Melanocyte of skin (primary cell): ENCODE measurements at places on chromosomes 2 and 18. TPM values are rescaled to one million over a fixed set of nuclear protein-coding genes. Genes with fewer than 3 reads are reported as not detected.

Gene PCARE
- under 0.01 TPM in 1 of 2 replicates, not detected in the other for total RNA-seq

Gene C1D
- 34.4 and 36.6 TPM in 2 replicates for total RNA-seq

Gene ITPRIPL1
- total RNA-seq = under 0.01 and 2.5 TPM in 2 replicates

Gene ANTXR1
- 59.3 and 86.8 TPM in 2 replicates for total RNA-seq

Gene PSMA8
- under 0.01 TPM in 1 of 2 replicates, not detected in the other for total RNA-seq

Gene KIAA2012
- total RNA-seq = not detected in 2 replicates

Gene C1QL2
- total RNA-seq = not detected in 2 replicates

Gene CXCR1
- not detected in 2 replicates for total RNA-seq

Gene PUM2
- 38.9 and 52.0 TPM in 2 replicates for total RNA-seq

Gene ELAC1
- 5.0 and 8.3 TPM in 2 replicates for total RNA-seq

Gene FSHR
- not detected in 2 replicates for total RNA-seq

Gene TMEM247
- total RNA-seq = not detected in 2 replicates

Gene ACTR1B
- total RNA-seq = 33.0 and 48.9 TPM in 2 replicates

Gene WDCP
- 15.6 and 15.7 TPM in 2 replicates for total RNA-seq
